A172 (cell line): ENCODE measurements at places on chromosomes 13 and 19. TPM values are rescaled to one million over a fixed set of nuclear protein-coding genes. Genes with fewer than 3 reads are reported as not detected.

Gene KLK4
- not detected in 2 replicates for total RNA-seq

Gene UBE2L5
- not detected in 2 replicates for total RNA-seq

Gene URAD
- not detected in 2 replicates for total RNA-seq

Gene ATP5F1D
- 42.2 and 78.9 TPM in 2 replicates for total RNA-seq

Gene HTR2A
- total RNA-seq = 0.02 and 0.14 TPM in 2 replicates

Gene PVR
- total RNA-seq = 60.2 and 76.1 TPM in 2 replicates

Gene GAS6
- 30.7 and 55.3 TPM in 2 replicates for total RNA-seq

Gene CFAP97D2
- total RNA-seq = not detected in 2 replicates

Gene EFNB2
- total RNA-seq = 7.8 and 8.1 TPM in 2 replicates

DNA sequence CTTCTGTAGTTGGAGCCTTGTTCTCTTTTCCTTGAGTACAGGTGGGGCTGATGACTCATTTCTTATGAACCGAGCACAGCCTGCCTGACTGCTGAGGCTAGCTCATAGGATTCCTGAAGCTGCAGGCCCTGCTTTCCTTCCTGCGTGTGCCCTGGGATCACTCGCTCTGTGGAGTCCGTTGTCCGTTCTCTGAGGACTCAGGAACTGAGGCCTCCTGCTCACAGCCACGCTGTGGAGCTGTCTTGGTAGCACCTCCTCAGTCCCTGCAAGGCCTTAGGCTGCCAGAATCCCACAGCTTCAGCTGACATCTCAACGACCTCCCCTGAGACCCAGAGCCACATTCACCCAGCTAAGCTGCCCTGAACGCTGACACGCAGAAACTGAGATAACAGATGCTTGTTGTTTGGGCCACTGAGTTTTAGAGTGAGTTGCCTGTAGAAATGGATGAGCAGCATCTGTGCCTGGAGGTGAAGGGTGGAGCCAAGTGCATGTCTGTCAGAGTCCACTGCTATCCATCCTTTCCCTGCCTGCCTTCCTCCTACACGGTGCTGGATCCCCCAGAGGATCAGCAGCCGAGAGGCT, 72.9 kb downstream of the ARHGEF7 start:
- DNase-seq = peak; percentile 56

DNA sequence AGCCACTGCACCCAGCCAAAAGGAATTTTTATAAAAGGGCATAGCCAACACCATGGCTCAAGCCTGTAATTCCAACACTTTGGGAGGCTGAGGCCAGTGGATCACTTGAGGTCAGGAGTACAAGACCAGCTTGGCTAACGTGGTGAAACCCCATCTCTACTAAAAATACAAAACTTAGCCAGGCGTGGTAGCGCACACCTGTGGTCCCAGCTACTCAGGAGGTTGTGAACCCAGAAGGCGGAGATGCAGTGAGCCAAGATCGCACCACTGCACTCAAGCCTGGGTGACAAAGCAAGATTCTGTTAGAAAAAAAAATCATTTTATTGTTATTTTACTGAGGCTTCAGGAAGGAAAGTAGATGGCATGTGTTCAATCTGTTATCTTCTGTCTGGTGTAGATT, 31.3 kb upstream of the FOXO1 start:
- DNase-seq = no peak

DNA sequence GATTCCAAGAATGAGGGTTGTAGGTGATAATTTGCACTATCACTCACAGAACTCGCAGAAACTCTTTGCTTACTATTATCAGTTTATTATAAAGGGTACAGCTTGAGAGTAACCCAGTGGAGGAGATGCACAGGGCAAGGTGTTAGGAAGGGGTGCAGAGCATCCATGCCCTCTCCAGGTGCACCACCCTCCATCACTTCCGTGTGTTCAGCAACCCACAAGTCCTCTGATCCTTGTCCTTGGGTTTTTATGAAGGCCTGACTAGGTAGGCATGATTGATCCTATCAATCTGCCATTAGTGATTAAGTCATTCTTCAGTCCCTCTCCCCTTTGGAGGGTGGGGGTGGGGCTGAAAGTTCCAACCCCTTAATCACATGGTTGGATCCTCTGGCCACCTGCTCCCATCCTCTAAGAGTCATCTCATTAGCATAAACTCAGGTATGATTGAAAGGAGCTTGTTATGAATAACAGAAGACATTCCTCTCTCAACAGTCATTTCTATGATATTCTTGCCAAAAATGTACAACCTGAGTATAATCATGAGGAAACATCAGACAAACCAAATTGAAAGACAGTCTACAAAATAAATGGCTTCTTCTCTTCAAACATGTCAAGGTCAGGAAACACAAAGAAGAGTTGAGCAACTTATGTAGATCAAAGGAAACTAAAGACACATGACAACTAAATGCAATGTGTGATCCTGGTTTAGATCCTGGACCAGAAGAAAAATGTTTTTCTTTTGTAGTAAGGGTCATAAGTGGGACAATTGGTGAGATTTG, 225.4 kb downstream of the PCCA start:
- no peak for DNase-seq
